ENCODE measurements at places on chromosomes 1 and 21.

- no peak for DNase-seq
Observed at GRCh38 chr1:211257826-211258225, 1.3 kb upstream of the RCOR3 start.

DNA sequence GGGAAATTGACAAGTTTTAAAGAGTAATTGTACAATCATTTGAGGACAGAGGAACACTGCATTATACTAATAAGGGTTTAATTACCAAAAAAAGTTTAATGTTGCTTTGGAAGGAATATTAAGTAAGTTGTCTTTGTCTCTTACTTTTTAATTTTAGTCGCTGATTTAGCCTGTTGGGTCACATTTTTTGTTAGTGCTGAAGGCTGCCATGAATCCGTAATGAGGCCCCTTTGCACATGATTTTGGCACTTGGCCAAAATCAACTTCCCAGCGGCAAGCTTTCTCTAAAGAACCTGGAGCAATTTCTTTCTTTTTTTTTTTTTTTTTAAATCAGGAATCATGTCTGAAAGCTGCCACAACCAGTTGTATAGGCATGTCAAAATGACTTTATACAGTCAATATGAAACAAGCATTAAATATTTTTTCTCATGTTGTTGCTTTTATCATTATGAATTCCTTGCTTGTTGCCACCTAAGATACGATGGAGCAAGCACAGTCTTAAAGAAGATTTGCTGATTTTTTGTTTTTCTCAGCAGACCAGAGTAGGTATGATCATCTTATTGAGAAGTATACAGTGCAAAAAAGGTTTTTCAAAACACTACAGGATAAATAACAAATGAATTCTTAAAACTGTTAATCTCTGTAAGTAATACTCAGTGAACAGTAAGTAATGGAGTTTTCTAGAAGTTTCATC lies 690.4 kb downstream of the USP25 start:
- DNase-seq, result no peak

DNA sequence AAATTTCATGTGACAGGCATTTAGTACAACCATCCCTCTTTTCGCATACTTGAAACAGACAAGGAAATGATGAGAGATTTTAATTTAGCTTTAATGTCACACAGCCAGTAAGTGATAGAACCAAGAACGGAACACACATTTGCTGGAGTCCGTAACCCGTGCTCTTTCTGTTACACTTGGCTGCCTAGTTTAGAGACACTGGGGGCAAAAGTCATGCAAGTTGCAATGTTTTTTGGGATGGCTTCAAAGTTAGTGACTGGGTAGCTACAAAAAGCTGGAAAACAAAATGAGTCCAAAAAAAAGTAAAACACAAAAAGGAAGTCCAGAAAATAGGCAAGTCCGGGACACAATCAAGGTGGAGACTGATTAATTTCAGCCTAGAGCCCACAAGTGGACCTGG lies 5.9 kb downstream of the NID1 start:
- DNase-seq, result no peak

DNA sequence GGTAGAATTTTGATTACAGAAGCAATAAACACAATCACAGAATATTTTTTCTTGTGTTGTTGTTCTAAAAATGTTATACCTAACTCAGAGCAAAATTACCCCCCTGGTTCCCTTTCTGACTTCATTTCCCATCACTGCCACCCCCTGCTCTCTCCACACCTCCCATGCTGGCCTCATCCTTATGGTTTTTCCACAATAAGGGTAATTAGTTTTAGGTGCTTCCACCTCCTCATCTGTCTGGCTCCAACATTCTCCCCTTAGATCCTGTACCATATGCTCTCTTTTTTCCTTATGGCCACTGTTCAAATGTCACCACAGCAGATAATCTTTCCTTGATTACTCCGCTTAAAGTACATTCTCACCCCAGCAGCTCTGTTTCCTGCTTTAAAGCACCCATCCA lies 2208.6 kb downstream of the MRPL39 start:
- no peak for DNase-seq

DNA sequence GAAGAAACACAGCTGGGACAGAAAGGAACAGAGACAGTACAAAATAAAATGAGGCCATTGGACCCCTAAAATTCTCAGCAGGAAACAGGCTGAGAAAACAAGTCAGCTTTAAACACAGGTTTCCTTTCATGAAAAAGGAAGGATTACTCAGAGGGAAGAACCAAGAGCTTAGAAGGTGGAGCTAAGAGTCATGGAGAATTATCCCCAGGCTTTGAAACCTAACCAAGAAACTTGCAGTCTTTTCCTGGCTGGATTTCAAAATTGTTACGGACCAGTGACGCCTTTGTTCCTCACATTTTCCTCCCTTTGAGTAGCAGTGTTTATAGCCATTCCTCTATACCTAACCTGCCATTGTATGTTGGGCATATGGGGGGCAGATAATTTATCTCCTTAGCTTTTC lies 8.8 kb downstream of the HMGB4 start:
- no peak for DNase-seq
